Activated CD4-positive, alpha-beta T cell treated with anti-CD3 and anti-CD28 coated beads for 4 hours (primary cell): ENCODE measurements at places on chromosomes 3 and 15.

DNA sequence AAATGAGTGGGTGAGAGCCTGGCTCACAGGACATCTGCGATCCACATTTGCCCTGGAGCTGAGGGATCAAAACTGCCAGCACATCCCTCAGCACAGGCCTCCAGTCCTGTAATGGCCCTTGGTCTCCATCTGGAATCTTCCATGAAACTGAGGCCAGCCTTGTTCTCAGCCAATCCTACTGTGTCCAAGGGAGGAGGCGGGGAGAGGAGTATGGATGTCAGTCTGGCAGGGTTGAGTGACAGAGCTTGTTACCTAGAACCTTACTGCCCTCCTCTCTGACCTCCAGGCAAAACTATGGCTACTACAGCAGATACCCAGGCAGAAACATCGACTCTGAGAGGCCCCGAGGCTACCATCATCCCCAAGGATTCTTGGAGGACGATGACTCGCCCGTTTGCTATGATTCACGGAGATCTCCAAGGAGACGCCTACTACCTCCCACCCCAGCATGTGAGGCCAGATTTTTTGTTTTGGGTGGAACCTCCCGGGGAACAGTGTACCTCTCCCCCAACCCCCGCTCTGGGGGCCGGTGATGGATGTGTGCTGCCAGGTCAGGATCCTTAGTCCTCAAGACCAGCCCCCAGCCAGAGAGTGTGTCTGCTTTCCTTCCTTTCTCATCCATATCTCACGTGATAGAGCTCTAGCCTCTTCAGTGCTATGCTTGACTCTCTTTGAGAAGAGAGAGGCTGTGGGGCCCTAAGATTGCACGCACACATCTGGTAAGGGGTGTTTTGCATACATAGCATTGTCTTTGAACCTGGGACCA lies 41.3 kb downstream of the CHDH start:
- DNase-seq = no peak

- no peak for DNase-seq
Observed at GRCh38 chr15:36313021-36313420, 266.4 kb upstream of the CDIN1 start.

DNA sequence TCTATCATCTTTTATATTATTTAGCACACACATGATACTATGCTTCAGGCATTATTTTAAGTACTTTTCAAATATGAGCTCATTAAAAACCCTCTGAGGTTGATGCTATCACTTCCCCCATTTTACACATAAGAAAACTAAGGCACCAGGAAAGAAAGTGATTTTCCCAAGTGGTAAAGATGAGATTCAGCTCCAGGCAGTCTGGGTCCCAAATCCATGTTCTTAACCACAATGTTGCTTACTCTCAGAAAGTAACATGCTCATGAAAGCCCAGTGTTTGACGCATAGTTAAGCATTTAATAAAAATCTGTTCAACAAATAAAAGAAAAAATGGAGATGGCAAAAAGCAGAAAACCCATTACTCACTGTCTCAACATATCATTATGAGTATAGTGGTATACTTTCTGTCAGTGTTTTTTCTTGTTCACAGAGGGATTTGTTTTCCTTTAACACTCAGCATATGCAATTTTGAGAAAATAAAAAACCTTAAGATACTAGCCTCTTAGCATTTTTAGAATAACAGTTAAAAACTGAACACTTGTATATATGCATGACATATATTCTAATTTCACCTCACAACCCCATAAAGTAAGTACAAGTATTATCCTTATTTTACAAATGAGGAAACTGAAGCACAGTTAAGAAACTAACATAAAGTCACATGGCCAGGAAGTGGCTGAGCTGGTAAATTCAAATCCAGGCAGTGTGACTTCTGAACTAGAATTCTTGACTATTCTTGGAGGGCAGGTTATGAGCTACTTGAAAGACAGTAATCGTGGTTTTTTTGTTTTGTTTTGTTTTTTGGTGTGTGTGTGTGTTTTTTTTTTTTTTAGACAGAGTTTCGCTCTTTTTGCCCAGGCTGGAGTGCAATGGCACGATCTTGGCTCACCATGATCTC lies 10.4 kb downstream of the PEAK1 start:
- no peak for DNase-seq

DNA sequence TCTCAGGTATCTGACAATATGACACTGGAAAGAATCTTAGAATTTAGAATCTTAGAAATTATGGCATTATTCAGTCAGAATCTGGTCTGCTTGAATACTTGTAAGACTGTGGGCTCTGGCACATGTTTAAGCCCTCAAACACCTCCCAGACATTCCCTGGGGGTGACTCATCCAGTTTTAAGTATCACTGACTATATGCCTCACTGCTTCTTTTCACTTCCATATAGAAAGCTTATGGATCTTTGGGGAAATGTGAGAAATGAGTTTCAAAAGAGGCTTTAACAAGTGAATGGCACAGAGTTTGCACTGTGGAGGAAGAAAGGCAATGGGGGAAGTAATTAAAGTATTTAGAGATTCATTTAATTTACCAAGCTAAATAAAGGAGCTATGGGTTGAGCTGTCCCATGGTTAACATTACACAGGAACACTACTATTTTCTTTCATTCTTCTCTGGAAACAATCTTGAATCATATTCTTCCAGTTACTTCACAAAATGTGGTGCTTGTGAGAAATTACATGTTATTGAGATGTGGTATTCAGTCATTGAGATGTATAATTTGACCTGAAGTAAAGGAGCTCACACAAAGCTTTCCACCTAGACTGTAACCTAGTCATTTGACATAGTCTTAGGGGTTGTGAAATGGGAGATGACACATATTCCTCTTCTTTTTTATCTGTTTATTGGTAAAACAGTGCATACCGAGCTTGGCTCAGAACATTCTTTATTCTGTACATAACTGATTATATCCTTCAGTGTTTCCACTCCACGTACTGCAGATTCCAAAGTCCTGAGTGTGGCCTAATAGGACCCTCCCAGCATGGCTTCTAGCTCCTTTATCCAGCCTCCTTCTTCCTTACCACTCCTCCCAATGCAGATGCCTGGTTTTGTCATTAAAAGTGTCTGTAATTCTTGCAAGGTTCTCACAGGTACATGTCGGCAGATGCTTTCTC lies 544.6 kb upstream of the NECTIN3 start:
- no peak for DNase-seq

DNA sequence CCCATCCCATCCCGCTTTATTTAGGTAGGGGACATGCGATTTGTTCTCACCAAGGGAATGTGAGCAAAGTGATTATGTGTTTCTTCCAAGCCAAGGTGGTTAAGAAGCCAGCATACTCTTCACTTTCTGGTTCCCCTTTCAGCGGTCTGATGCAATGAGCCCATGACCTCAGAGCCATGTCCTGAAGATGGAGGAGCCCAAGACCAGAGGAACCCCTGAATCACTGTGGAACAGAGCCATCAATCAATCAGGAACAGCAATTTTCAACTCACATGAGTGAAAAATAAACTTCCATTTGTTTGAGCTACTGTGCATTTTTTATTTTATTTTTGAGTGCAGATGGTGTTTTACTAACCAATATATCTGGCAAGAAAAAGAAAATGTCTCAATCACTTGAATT lies 10.8 kb downstream of the THRB start:
- no peak for DNase-seq

DNA sequence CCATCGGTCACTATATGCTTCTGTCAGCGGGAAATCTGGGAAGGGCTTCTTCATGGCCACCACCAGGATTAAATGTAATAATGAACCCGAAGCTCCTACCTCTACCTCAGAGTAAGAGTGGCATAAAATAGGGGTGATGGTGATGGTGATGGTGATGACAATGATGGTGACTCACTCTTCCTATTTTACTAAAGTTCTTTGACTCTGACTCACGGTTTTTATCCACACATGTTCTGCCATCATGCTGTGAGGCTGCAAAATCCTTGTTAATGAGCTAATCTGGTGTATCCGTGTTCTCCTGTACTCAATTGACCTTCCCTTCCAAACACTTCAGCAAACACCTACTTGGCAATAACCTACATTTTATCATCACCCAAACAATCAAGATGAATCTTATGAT lies 18.3 kb upstream of the FOXP1 start:
- no peak for DNase-seq

GRCh38 chr3:81518945-81519344 lies 242.5 kb downstream of the GBE1 start:
- DNase-seq = no peak

DNA sequence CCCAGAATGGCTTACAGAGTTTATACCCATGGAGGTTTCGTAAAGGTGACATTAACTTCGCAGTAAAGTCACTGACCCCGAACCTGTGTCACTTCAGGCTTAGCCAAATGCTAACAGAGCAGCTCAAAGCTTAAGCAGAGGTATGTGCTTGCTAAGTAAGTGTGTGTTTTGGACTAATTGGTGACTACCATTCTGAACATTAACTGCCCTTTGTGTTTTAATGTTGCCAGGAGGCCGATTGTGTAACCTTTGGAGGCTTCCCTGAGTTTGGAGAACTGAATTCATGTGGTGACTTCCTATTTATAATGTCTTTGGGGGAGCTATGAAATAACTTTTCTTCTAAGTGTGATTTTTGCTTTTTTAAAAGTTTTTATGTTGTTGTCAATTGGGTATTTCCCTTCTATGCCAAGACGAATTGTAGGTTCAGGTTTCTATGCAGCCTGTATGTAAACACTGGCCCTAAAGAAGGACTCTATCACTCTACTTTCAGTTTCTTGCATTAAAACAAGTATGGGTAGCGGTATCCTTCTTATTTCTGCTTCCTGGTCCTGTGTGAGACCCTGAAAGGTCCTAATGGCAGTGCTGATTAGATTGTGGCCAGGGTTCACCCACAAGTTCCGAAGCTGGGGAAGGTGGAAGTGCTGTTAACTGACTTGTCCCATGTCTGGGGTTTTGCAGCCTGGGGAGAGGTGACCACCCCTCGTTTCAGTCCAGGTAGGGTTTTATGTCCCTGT lies 86.3 kb downstream of the IGF1R start:
- no peak for DNase-seq
